ENCODE measurements at places on chromosomes 5 and 9.

DNA sequence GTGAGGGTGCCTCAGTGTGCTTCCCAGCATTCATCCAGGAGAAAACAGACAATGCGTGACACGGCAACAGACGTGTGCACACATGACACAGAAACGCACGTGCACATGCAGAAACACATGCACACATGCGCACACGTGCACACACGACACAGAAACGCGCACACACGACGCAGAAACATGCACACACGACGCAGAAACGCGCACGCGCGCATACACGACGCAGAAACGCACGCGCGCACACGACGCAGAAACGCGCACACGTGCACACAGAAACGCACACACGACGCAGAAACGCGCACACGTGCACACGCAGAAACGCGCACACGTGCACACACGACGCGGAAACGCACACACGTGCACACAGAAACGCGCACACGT is 16.5 kb downstream of the TPPP start:
- no peak for DNase-seq

DNA sequence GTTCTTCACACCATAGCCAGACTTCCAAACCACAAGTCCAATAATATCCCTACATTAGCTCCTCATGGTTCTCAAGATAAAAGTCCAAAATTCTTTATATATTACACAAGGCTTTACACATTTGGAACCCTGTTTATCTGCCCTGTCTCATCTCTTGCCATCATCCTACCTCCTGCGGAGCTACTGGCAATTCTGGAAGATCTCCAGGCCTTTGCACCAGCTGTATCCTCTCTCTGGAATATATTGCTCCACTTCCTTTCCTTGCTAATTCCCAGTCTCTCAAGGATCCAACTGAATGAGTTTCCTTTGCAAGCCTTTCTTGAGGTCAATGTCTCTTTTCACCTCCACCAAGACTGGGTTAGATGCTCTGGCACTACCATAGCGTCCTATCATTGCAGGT is 41.3 kb upstream of the MIER3 start:
- no peak for DNase-seq

- no peak for DNase-seq
Measured at GRCh38 chr9:125246261-125246667, 5.1 kb upstream of the HSPA5 start.

GRCh38 chr5:54243483-54244080 is 66.8 kb downstream of the ARL15 start:
- no peak for DNase-seq

GRCh38 chr9:135498381-135499126 is 1.9 kb upstream of the MRPS2 start:
- DNase-seq = peak; percentile 7

DNA sequence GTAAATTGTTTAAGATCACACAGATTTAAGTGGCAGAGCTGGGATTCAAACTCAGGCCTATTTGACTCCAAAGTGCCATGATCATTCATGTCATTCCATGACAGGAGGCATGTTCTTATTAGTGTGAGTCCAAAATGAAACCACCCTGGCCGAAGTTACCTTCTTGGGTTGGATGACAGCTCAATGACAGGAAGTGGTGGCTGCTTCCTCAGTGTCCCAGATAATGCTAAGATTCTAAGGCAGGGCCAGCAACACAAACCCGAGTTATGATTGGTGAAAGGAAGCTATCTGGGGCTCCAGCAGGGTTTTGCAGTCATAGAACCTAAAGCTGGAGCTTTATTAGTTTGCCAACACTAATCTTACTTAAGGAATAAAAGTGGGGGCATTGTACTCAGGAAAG is 340.4 kb downstream of the SLIT3 start:
- DNase-seq = no peak

- no peak for DNase-seq
Measured at GRCh38 chr5:141747152-141748141, 65.4 kb upstream of the ARAP3 start.

DNA sequence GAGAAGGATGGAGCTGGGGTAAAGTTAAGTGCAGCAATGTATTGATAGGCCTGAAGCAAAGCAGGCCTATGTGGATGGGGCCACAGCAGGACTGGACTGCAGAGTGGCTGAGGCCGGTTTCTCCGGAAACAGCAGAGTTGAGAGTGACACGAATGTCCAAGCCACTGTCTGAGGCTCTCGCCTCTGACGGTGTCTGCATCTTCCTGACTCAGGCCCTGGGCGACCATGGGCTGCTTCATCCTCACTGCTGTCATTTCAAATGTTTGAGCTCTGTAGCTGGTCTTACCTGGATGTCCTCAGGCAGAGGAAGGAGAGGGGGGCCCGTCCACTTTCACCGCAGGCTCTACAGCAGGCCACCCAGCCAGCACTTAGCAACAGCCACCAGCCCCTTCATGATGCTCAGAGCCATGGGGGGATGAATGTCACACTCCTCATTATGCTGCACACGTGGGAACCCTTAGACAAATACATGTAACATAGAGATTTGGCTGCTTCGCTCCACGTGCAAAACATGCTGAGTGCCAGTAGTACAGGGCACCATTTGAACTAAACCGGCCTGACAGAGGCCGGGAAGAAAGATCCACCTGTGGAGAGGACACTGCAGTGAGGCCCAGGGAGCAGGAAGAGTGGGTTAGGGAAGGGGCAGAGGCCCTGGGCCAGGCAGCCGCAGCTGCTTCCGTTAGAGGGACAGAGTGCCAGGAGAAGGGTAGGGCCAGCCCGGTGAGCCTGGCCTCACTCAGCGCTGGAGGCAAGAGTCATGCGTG is 31.7 kb upstream of the NXNL2 start:
- no peak for DNase-seq

GRCh38 chr9:72575666-72576065 is 54.3 kb downstream of the TMC1 start:
- DNase-seq = no peak
